ENCODE measurements at places on chromosomes 7 and 10.

- DNase-seq, result no peak
These were observed 28.8 kb upstream of the GNAI1 start for GRCh38 chr7:80105701-80106408.

- no peak for DNase-seq
These were observed 95.9 kb upstream of the MACROH2A2 start for GRCh38 chr10:69956741-69957230.

DNA sequence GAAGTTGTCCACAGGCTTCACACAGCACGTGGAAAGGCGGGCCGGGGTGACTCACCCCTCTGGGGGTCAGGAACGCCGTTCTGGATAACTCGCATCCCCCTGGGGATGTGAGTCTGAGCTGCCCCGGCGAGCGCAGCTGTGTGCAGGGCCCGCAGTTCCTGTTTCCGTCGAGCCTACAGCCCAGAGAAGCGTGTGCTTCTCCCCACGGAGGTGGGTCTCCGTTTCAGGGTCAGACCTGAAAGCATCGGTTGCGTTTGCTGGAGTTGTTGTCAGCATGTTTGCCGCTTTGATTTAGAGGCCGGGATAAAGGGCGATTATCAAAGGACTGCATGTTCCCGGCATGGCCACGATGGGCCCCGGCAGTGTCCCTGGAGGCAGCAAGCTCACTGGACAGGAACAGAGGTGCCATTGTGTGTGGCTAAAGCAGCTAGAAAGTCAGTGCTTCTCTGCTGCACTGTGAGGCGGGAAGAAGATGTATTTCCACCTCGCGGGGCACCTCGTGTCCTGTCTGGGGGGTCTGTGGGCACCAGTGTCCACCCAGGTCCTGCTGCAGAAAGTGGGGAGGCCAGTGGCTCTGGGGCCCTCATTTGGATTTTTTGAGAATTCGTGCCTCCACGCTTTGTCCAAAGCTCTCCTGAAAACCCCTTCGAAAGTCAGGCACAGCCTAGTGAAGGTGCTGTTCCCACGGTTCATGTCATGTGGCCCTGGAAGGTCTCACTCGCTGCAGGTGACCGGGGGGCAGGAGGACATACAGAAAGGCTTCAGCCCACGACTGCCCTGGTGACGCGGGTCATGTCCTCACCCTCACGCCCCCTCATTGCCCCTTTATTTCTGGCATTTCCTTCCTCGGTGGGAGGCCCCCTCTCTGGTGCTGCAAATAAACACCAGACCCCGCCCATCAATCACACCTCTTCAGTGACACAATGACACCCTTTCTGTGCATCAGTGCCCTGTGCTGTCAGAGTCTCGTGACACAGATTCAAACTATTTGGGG lies 27.4 kb upstream of the GDI2 start:
- DNase-seq, result no peak

GRCh38 chr7:112202816-112203215 lies 3.4 kb downstream of the DOCK4 start:
- DNase-seq, result peak; percentile 8

DNA sequence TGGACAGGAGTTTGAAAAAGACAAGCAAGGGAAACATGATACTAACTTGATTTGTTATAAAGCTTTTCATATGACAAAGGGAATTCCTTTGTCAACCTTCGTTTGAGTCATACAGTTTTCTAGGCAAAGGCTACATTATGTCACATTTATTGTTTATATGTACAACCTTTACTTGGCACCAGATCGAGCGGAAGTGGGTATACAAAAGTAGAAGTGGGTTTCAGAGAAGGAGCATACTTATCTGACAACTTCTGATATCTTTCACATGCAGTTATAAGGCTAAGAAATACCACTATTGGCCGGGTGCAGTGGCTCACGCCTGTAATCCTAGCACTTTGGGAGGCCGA lies 11.0 kb downstream of the STMP1 start:
- DNase-seq, result no peak

- no peak for DNase-seq
These were observed 133.1 kb downstream of the SNX13 start for GRCh38 chr7:17807242-17807641.

DNA sequence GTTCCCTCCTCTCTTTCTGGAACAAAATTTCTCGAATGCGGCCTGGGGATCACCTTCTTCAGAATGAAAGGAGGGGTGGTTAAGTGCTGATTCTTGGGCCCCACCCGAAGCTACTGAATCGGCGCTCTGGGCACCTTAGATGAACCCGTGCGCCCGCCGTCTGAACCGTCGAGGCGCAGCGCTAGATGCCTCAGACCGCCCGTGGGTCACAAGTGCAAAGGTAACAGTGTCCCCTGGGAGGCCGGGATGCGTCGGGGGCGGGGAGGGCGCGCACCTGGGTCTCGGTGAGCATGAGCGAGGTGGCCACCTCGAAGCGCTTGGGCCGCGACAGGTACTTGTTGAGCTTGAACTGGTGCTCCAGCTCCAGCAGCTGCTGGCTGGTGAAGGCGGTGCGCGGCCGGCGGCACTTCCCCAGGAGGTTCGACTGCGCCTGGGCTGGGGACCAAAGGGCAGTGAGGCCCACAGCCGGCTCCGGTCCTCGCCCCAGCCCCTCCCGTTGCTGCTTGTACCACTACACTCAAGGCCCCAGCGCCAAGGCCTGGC lies 4.2 kb downstream of the MNX1 start:
- DNase-seq, result no peak

DNA sequence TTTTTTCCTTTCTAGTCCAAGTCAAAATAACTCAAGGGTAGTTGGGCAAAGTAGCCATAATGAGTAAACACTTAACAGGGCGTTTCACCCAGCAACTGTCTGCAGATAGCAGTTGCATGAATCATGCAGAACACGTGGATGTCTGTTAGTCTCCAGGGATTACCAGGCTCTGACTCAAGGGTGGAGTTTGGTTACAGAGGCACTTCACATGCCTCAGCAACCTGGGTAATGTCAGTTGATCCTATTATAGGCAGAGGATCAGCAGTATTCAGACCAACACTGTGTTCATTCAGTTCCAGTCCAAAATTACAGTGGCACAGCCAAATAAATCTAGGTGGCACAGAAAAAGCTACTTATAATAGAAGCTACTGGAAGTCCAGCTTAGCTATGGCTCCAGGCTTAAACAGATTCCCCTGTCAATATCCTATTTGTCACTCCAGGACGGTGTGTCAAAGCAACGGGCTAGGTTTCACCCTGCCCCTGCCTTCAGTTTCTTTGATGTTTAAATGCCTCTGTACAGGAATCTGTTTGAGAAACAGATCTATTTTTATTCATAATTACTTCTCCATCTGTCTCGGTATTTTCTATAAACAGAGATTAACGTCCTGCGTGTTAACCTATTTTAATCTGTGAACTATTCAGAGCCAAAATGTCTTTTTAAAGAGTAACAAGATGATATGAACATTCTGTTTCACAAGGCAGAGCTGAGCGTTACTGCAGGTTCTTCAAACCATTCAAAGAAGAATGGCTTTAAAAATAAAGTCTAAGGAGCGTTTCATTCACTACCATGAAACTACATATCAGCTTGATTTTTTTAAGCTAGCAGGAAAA lies 162.6 kb upstream of the AKR1E2 start:
- DNase-seq, result no peak

- DNase-seq, result no peak
These were observed 38.2 kb downstream of the WNT2 start for GRCh38 chr7:117284692-117285091.

DNA sequence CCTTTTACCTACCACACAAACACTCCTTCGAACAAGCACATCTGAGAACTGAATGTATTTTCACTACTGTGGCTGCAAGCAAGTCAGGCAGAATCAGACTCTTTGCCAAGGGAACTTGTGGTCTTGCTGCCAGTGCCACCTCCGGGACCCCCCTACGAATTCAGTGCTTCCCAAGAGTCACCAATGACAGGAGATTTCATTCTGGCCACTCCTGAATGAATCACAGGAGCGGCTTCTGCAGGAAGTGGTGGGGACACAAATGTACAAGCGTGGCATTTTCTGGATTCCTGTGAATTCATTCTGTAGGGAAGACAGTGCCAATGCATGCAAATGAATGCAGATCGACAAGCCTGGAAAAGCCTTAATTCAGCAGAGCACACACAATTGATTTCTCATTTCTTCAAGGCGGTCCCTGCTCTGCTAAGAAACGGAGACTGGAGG lies 161.2 kb downstream of the CAMK1D start:
- no peak for DNase-seq

GRCh38 chr10:118511711-118512110 lies 83.7 kb downstream of the PRLHR start:
- no peak for DNase-seq

DNA sequence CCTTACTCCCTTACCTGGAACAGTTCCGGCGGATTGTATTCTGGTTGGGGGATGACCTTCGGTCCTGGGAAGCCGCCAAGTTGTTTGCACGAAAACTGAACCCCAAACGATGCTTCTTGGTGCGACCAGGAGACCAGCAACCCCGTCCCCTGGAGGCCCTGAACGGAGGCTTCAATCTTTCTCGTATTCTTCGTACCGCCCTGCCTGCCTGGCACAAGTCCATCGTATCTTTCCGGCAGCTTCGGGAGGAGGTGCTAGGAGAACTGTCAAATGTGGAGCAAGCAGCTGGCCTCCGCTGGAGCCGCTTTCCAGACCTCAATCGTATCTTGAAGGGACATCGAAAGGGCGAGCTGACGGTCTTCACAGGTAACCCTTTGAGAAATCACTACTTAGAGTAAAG lies 1.7 kb downstream of the TWNK start:
- DNase-seq, result no peak

DNA sequence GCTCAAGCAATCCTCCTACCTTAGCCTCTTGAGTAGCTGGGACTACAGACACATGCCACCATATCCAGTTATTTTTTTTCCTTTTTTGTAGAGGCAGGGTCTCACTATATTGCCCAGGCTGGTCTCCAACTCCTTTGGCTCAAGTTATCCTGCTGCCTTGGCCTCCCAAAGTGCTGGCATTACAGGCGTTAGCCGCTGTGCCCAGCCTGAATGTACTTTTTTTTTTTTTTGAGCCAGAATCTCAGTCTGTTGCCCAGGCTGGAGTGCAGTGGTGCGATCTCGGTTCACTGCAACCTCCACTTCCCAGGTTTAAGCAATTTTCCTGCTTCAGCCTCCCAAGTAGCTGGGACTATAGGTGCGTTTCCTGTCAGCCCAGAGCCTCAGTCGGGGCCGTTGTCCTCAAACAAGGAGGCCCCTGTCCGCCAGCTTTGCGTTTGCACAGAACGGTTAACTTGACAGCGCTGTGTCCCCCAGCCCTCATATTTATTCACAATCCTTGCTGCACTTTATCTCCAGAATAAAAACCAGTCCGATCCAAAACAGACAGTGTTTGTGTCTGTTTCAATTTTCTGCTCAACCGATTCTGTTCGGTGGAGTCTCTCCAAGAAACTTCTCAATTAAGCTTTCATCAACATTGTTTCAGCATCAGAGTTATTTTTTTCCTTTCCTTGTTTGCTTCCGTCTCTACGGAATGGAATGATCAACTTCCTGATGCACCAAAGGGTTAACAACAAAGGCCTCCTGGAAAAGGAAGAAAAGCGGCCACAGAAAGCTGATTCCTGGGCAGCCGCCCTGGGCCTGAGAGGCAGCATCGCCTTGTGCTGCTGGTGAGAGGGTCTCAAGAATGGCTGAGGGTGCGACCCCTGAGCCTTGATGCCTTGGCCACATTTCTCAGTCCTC lies 64.5 kb downstream of the PDIA4 start:
- DNase-seq, result no peak

- no peak for DNase-seq
These were observed 4.9 kb downstream of the TMEM130 start for GRCh38 chr7:98864731-98865453.

- DNase-seq, result no peak
These were observed 146.0 kb upstream of the STEAP4 start for GRCh38 chr7:88452646-88453045.

DNA sequence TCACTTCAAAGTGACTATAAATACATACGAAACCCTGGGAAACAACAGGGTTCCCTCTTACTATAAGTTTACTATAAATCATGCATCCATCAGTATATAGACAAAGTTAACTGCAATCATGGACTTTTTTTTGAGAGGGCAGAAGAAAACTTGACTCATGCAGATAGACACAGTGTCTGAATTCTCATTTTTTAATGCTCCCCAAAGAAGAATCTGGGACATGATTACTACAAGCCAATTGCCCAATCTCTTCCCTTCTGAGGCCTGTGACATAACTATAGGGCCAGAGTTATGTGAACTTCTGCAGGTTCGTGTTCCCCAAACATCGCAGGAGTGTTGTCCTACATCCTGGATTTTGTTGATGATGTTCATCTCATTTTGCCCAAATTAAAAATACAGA lies 376.5 kb downstream of the KCNMA1 start:
- DNase-seq, result no peak

- DNase-seq, result no peak
These were observed 493.1 kb downstream of the AUTS2 start for GRCh38 chr7:70091362-70091761.

DNA sequence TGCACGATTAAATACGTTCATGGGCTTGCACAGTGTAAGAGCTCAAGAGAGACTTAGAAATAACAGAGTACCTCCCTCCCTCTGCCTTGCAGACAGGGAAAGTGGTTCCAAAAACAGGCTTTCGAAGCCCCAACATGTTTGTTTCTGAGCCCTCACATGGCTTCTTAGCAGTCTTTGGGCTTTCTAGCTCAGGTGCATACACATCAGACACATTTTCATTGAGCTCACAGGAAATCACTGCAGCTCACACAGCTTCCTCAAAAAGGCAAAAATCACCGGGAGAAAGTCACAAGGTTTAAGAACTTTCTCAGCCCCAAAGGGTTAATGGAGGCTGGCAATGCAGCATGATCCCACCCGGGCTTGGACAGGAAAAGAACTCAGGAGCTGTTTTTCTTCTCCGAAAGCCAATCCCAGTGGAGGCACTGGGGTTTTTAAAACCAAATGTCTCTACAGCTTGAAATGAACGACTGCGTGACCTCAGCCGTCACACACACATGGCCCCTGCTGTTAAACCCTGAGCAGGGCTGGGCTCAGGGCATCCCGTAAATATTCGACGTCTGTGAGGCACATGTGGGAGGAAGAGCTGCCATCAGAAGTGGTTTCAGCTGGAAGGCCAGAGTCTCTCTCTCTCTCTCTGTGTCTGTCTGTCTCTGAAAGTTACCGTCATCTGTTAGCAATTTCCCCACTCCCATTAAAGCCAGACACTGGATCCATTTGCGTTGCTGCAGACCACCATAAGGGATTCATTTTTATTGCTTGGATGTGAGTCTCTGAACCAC lies 69.7 kb downstream of the CALML3 start:
- DNase-seq, result no peak

GRCh38 chr10:63752318-63752717 lies 231.1 kb downstream of the REEP3 start:
- DNase-seq, result no peak

GRCh38 chr10:100827819-100828737 lies 82.7 kb downstream of the PAX2 start:
- DNase-seq, result no peak

GRCh38 chr7:12291870-12292269 lies 80.8 kb downstream of the TMEM106B start:
- no peak for DNase-seq

DNA sequence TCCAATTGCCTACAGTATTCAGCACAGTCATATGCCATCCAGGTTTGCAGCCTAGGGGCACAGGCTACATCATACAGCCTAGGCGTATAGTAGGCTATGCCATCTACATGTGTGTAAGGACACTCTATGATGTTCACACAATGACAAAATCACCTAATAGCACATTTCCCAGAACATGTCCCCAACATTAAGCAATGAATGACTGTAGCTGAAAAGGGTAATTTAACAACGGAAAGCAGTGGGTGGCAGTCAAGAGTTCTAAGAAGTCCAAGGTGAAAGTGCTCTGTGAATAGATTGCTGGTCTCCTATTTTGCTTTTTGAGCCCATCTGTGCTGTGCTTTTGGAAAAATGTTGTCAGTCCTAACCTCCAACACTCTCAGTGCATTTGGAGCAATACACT lies 162.6 kb downstream of the KLF6 start:
- no peak for DNase-seq

GRCh38 chr7:39045231-39045630 lies 67.5 kb downstream of the POU6F2 start:
- no peak for DNase-seq
